ENCODE measurements at places on chromosomes 13 and 19.
A peak's percentile ranks its signal among the peaks of the same experiment; 100 is the strongest.

DNA sequence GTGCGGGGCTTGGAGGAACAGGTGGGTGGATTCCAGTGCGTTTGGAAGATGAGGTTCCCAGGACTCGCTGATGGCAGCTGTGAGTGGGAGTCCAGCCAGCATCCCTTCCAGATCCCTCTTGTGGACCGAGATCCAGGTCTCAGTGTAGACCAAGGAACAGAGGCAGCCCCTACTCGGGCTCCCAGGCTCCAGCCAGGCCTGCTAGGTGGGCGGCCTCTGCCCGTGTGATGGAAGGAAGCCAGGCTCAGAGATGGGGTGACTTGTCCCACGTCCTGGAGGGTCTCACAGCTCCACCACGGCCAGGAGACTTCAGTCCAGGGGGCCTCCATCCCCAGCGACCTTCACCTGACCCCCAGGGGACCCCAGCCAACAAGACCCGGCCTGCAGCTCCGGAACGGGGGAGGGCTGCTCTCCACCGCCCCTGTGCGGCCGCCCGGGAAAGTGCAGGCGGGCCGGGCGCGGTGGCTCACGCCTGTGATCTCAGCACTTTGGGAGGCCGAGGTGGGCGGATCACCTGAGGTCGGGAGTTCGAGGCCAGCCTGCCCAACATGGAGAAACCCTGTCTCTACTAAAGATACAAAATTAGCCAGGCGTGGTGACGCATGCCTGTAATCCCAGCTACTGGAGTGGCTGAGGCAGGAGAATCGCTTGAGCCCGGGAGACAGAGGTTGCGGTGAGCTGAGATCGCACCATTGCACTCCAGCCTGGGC is 729 bp upstream of the MADCAM1 start:
- peak; percentile 82 for DNase-seq

DNA sequence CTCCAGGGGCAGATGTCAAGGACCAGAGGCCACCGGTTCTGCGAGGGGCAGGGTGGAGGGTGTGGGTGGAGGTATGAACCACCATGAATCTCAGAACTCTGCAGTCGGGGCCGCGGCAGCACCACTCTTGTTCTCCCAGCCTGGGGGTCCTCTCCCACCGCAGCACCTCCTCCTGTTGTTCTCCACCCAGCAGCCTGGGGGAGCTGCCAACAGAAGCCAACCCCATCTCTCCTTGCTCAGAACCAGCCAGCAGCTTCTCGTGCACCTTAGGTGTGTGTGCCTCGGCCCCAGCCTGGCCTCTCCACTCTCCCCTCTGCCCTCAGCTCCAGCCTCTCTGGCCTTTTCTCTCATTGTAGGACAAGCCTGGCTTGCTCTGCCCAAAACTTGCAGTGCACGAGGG is 31.9 kb upstream of the CCNE1 start:
- DNase-seq = no peak

- DNase-seq = peak; percentile 96
Observed at GRCh38 chr19:11848594-11849469, at the start of gene ZNF439. ZNF439 (plus strand) TSS chr19:11848726; CDS start chr19:11848868, 142 bp downstream.

GRCh38 chr19:28297036-28297435 is 915.9 kb downstream of the UQCRFS1 start:
- DNase-seq = no peak

GRCh38 chr13:33109801-33110200 is 93.6 kb downstream of the KL start:
- DNase-seq = no peak

DNA sequence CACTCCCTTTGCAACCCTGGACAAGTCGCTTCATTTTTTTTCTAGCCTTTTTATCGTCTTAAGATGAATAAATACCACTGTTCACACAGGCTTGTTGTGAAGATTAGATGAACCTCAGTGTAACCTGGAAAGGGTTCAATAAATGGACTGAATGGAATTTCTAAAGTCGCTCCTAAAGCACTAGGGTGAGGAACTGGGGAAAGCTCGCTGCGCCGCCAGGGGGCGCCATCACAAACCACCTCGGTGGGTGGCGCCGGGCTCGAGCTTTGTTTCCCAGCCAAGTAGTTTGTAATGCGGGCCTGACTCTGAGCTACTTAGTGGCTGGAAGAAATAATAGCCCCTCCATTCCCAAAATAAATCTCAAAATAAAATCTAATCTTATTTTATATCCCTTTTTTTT is 2.2 kb upstream of the CEACAM6 start:
- peak; percentile 77 for DNase-seq

DNA sequence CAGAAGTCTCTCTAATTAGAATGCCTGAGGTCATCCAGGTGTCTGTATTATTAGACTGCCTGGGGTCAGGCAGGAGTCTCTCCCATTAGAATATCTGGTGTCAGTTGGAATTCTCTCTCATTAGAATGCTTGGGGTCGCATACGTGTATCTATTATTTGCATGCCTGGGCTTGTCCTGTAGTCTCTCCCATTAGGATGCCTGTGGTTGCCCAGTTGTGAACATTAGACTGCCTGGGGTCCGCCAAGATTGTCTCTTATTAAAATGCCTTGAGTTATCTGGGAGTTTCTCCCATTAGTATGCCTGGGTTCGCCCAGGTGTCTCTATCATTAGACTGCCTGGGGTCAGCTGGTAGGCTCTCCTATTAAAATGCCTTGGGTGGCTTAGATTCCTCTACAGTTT is 1494.7 kb downstream of the UQCRFS1 start:
- no peak for DNase-seq

DNA sequence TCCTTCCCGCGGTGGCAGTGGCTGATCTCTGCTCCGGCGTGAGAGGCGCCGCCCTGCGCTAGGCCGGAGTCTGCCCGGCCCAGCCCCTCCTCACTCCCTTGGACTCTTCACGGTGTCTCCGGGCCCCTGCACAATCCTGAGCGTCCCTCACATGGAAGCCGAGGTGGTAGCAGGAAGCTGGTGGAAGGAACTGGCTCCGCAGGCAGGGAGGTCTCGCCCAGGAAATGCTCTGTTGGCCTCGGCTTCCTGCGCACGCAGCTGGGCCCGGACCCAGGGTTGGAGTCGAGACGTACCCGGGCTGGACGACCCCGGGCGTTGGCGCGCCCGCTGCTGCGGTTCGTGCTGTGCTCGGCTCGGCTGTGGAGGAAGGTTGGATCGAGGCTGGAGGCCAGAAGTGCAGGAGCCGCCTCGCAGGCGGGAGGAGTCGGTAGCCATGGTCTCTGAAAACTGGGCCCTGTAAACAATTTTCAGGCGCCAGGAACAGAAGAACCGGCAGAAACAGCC is 46.3 kb downstream of the ZNF724 start:
- peak; percentile 22 for DNase-seq
